WTC11 (cell line): ENCODE measurements at places on chromosomes 6 and 20.

- no peaks in the 10 kb centered on the region for H3K27me3 ChIP-seq
- no peak overlapping the region for H3K27ac ChIP-seq
- peaks cover 7% of the 10 kb centered on the region; the same call in 1 of the 2 replicates for H3K36me3 ChIP-seq
- no peak overlapping the region for H3K4me3 ChIP-seq
- peaks cover 26% of the 10 kb centered on the region for H3K4me1 ChIP-seq
- DNase-seq: no peak
Observed at GRCh38 chr20:25252230-25252651, 4.4 kb downstream of the PYGB start.

DNA sequence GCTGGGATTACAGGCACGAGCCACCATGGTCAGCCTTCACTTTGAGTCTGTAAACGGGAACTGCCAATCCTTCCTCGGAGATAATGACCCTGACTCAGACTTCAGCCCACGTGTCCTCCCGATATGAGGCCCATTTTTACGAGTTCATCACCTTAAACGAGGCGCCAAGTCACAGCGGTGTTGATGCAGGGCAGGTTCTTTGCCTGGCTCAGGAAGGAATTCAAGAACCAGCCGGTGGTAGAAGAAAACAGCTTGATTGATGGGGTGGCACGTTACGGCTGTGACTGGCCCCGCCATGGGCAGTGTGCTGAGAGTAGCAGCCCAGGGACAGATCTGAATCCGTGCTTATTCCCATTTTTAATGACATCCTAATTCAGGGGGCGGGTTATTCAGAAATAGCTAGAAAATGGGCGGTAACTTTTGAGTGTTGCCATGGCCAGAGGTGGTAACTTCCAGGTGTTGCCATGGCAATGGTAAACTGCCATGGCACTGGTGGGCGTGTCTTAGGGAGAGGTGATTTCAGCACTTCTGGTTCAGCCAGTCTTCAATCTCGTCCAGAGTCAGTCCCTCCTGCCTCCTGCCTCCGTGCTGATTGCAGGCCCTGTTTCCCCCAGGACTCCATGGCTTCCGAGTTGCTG is 9.1 kb upstream of the MAP1LC3A start:
- 0 out of 2 replicates have a peak, but pooled peaks cover 3% of the 10 kb centered on the region for H3K27me3 ChIP-seq
- no peaks in the 10 kb centered on the region for H3K36me3 ChIP-seq
- 0 out of 2 replicates have a peak overlapping the region, but pooled peaks have one; percentile 9 for H3K27ac ChIP-seq
- no peak overlapping the region for H3K4me3 ChIP-seq

GRCh38 chr6:56572788-56573471 is 69.8 kb downstream of the DST start:
- H3K4me3 ChIP-seq: no peak overlapping the region
- DNase-seq: no peak
- H3K36me3 ChIP-seq: peaks cover 35% of the 10 kb centered on the region
- no peaks in the 10 kb centered on the region for H3K4me1 ChIP-seq
- H3K27me3 ChIP-seq: no peaks in the 10 kb centered on the region

DNA sequence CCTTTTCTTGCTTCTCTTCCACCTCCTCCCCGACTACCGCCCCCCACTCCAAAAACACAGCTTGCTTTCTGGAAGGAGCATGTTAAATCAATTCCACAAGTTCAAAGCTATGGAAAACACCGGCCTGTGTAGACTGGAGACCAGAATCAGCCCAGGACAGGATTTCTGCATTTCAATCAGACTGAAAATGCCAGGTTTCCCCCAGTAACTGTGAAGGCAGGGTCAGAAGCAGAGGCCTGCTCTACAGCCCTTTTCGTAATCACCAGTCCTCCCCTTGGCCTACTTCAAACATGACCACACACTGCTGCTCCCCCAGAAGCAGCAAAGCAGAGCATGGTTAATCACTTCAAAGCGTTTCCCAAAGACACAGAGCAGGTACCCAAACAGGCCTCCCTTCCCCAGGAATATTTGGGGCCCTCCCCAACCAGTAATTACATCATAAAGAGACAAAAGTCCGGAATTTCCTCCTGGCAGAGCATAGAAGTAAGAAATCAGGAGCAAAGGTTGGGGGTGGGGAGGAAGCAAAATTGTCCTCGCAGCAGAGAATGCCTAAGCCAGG is 38.4 kb downstream of the ZMYND8 start:
- H3K27me3 ChIP-seq: no peaks in the 10 kb centered on the region
- peaks cover 3% of the 10 kb centered on the region; the same call in 1 of the 2 replicates for H3K36me3 ChIP-seq
- peak overlapping the region; percentile 100 for H3K27ac ChIP-seq
- peak; percentile 37 for DNase-seq
- peak overlapping the region; percentile 59 for H3K4me3 ChIP-seq
- H3K4me1 ChIP-seq: peaks cover 90% of the 10 kb centered on the region

DNA sequence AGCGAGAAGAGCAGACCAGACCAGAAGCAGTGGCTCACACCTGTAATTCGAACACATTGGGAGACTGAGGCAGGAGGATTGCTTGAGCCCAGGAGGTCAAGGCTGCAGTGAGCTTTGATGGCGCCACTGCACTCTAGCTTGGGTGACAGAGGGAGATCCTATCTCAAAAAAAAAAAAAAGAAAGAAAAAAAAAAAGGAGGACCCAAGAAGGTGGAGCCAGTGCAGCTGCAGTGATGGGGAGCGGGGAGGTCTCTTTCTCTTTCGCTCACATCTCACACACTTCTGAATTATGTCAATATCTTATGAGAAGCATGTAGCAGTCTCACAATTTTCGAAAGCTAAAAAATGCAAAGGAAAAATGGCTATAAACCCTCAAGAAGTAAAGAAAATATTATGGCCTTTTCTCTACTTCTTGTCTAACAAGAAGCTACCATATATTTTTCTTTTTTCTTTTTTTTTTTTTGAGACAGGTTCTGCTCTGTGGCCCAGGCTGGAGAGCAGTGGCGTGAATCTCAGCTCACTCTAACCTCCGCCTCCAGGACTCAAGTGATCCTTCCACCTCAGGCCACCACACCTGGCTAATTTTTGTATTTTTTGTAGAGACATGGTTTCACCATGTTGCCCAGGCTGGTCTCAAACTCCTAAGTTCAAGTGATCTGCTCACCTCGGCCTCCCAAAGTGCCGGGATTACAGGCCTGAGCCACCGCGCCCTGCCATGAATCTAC is 3.8 kb upstream of the SPO11 start:
- H3K36me3 ChIP-seq: no peaks in the 10 kb centered on the region
- no peak overlapping the region for H3K4me3 ChIP-seq
- DNase-seq: no peak

- H3K27ac ChIP-seq: peak overlapping the region; percentile 63; the same call in 1 of the 2 replicates
- H3K27me3 ChIP-seq: no peaks in the 10 kb centered on the region
- no peak overlapping the region for H3K4me3 ChIP-seq
- peaks cover 7% of the 10 kb centered on the region for H3K4me1 ChIP-seq
- peaks cover 39% of the 10 kb centered on the region for H3K36me3 ChIP-seq
Observed at GRCh38 chr20:2114990-2115681, 13.5 kb downstream of the STK35 start.

DNA sequence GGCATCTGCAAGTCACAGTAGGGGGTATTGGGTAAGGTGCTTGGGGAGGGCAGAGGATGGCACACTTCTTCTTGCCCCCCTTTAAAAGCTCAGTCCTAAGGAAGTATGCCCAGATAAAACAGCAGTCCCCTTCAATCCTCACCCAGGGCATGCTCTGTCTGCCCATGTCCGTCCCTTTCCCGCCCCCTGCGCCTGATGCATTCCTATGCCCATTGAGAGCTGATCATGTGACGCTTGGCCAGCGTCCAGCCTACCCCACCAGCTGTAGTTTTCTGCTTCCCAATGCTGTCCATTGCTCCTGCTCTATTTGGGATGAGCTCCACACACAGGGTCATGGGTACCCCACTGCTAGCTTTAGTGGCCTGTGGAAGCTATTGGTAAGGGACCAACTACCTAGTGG is 8.3 kb downstream of the SIGLEC1 start:
- no peak for DNase-seq
- H3K4me3 ChIP-seq: no peak overlapping the region
- no peak overlapping the region for H3K27ac ChIP-seq
- no peaks in the 10 kb centered on the region for H3K36me3 ChIP-seq

GRCh38 chr20:57619051-57619831 is 985 bp downstream of the ZBP1 start:
- no peak overlapping the region for H3K27ac ChIP-seq
- H3K27me3 ChIP-seq: no peaks in the 10 kb centered on the region; the same call in 1 of the 2 replicates
- no peaks in the 10 kb centered on the region for H3K4me1 ChIP-seq

GRCh38 chr6:145070791-145071190 is 664.5 kb downstream of the EPM2A start:
- no peak for DNase-seq
- no peak overlapping the region for H3K4me3 ChIP-seq
- H3K27me3 ChIP-seq: no peaks in the 10 kb centered on the region
- H3K27ac ChIP-seq: no peak overlapping the region
- H3K4me1 ChIP-seq: no peaks in the 10 kb centered on the region

GRCh38 chr6:50829898-50830444 is 11.3 kb downstream of the TFAP2B start:
- no peak for DNase-seq
- peaks cover 60% of the 10 kb centered on the region for H3K4me1 ChIP-seq
- no peak overlapping the region for H3K4me3 ChIP-seq
- peaks cover 99% of the 10 kb centered on the region for H3K27me3 ChIP-seq

DNA sequence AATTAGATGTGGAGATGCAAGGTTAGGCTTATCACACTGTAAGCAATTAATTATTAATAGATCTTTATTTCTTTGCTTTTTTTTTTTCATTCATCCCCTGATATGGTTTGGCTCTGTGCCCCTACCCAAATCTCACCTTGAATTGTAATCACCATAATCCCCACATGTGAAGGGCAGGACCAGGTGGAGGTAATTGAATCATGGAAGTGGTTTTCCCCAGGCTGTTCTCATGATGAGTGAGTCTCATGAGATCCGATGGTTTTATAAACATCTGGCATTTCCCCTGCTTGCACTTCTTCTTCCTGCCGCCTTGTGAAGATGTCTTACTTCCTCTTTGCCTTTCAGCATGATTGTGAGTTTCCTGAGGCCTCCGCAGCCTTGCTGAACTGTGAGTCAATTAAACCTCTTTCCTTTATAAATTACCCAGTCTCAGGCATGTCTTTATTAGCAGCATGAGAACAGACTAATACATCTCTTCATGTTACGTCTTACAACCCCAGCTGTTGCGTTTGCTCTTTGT is 333.8 kb downstream of the CDH26 start:
- H3K27ac ChIP-seq: no peak overlapping the region
- DNase-seq: no peak
- no peaks in the 10 kb centered on the region for H3K4me1 ChIP-seq
- no peak overlapping the region for H3K4me3 ChIP-seq

- peaks cover 8% of the 10 kb centered on the region; the same call in 1 of the 2 replicates for H3K27me3 ChIP-seq
- H3K27ac ChIP-seq: no peak overlapping the region
- DNase-seq: no peak
- no peaks in the 10 kb centered on the region for H3K4me1 ChIP-seq
Observed at GRCh38 chr20:43799150-43799711, 72.4 kb upstream of the GTSF1L start.

DNA sequence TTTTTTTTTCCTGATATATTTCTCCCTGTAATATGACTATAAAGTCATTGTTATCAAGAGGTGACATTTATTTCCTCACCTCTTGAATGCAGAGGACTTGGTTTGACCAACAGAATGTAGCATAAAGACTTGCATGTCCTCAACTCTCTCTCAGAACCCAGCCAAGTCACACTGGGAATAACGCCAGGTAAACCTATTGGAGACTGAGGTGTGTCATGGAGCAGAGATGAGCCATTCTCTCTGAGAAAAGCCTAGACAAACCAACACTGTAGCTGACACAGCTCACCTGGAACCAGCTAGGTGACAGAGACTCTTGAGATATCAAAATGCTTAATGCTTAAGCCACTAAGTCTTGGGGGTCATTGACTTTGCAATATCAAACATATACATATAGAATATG is 533.6 kb downstream of the HAO1 start:
- no peak overlapping the region for H3K27ac ChIP-seq
- no peak overlapping the region for H3K4me3 ChIP-seq
- H3K36me3 ChIP-seq: no peaks in the 10 kb centered on the region
- no peak for DNase-seq
- peaks cover 4% of the 10 kb centered on the region for H3K4me1 ChIP-seq
- H3K27me3 ChIP-seq: no peaks in the 10 kb centered on the region

GRCh38 chr6:14889611-14890593 is 356.0 kb upstream of the JARID2 start:
- no peak overlapping the region; the same call in 1 of the 2 replicates for H3K27ac ChIP-seq
- no peak for DNase-seq

- no peaks in the 10 kb centered on the region for H3K36me3 ChIP-seq
- DNase-seq: no peak
- H3K4me3 ChIP-seq: no peak overlapping the region
- H3K4me1 ChIP-seq: no peaks in the 10 kb centered on the region; the same call in 1 of the 2 replicates
Observed at GRCh38 chr20:8454137-8454712, 322.2 kb downstream of the PLCB1 start.

- no peak for DNase-seq
- no peak within 1 kb of the TSS for H3K4me3 ChIP-seq
- H3K27me3 ChIP-seq: no peaks in the 10 kb centered on the region
- peaks cover 40% of the 10 kb centered on the region for H3K4me1 ChIP-seq
- H3K36me3 ChIP-seq: no peaks in the 10 kb centered on the region
Observed at GRCh38 chr6:89217299-89217910, at the start of gene GABRR1. TSS of gene GABRR1 (minus strand) at chr6:89217358. CDS start at chr6:89217322, 36 bp downstream.

GRCh38 chr6:147531321-147531720 is 22.8 kb downstream of the SAMD5 start:
- H3K27me3 ChIP-seq: no peaks in the 10 kb centered on the region
- no peaks in the 10 kb centered on the region for H3K36me3 ChIP-seq
- no peak for DNase-seq

DNA sequence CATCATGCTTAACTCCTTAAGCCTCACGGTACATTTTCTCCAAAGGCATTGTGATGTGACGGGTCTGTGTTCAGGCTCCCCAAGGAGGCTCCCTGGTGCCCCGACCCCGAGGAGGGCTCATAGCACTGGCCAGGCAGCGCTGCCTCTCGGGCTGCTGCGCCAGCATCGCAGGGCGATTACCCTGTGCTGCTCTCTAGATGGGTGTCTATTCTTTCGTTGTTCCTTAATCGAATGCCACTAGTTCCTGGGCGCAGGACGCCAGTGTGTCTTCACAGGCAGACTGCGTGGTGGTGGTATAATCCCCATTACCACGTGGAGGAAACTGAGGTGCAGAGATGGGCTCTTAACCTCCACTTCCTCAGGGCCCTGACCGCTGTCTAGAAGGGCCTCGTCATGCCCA is 267.4 kb downstream of the CDH4 start:
- no peak overlapping the region for H3K4me3 ChIP-seq
- peaks cover 9% of the 10 kb centered on the region for H3K27me3 ChIP-seq
- H3K36me3 ChIP-seq: no peaks in the 10 kb centered on the region; the same call in 1 of the 2 replicates
- DNase-seq: no peak
- no peak overlapping the region for H3K27ac ChIP-seq

DNA sequence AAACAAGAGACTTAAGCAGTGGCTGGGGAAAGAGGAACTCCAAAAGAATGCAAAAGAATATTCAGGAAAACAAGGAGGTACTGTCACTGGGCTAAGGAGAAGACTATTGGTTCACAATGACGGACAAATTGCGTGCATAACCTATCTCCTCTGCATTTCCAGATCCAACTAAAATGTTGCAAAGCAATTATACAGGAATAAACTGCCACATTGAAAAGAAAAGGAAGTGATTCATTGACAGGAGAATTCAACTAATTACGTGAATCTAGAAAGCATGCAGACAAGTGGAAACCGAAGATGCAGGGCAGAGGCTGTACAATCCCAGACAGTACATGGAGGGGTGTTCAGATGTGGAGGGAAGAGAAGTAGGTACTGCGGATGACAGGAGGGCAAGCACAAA is 152.8 kb upstream of the RIPOR2 start:
- no peak for DNase-seq
- H3K27me3 ChIP-seq: no peaks in the 10 kb centered on the region
- no peak overlapping the region for H3K27ac ChIP-seq
- H3K4me3 ChIP-seq: no peak overlapping the region
